ENCODE measurements at places on chromosomes 1 and 21.

- no peak for DNase-seq
Measured at GRCh38 chr1:221961532-221962292, 219.8 kb upstream of the DUSP10 start.

- no peak for DNase-seq
Measured at GRCh38 chr1:221166559-221167318, 287.5 kb downstream of the HLX start.

GRCh38 chr1:86997538-86997937 lies 83.1 kb downstream of the HS2ST1 start:
- DNase-seq: no peak

DNA sequence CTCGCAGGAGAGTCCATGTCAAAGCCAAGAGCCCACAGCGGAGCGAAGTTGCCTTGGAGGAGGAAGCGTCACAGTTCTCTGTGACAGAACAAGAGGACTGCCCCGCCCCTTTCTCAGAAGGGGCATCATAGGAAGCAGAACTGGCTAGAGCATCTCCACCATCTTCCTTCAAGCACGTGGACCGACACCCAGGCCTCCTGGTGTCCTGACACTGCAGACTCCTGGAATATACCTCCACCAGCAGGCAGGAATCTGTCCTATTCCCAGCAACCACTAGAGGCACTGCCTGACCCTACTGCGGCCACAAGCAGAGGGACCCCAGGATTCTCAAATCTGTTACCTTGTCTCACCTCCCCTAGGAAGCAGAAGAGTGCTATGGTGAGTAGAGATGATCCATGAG lies 37.8 kb downstream of the GPA33 start:
- no peak for DNase-seq

GRCh38 chr1:47681735-47682134 lies 243.9 kb downstream of the FOXD2 start:
- no peak for DNase-seq

Data from activated CD4-positive, alpha-beta T cell treated with anti-CD3 and anti-CD28 coated beads, Interleukin-2, amount 50 U/mL, for 24 hours (primary cell).